Glutamatergic neuron (in vitro differentiated cells): ENCODE measurements at places on chromosomes 7 and 10. TPM values are rescaled to one million over a fixed set of nuclear protein-coding genes. Genes with fewer than 3 reads are reported as not detected.
A peak's percentile ranks its signal among the peaks of the same experiment; 100 is the strongest.

DNA sequence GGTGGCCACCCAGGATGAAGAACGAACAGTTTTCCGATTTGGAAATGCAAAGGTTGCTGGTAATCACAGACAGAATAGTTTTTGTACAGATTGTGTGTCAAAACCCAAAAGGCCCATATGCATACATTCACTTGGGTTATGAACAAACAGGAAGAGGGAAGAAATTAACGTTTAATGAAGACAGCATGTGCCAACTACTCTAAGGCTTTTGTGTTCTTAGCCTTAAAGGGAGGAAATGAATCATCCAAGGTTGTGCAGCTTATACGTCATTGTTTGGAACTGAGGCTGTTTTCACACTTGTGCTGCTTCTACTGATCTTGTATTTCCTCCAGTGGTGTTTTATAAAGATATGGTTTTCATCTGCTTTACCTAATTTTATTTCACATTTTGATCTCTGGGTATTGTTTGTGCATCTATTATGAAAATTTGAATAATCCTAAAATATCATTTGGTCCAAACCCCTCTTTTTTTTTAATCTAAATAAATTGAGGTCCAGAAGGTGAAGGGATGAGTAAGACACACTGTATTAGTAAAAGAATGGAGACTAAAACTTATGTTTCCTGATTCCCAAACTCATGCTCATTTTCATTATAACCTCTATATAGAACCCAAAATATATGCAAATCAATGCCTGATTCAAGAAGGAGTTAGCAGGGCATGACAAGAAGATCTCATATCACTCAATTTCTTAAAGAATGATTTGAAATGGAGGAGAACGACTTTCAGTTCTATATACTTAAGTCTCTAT lies 373.1 kb downstream of the THSD7A start:
- no peak overlapping the region for H3K4me3 ChIP-seq
- DNase-seq, result no peak

GRCh38 chr10:113348694-113349093 lies 204.2 kb upstream of the HABP2 start:
- no peak for DNase-seq
- peaks cover 1% of the 10 kb centered on the region for H3K4me1 ChIP-seq
- H3K27me3 ChIP-seq, result no peaks in the 10 kb centered on the region
- H3K4me3 ChIP-seq, result no peak overlapping the region

Gene IFIT3
- total RNA-seq, result not detected

DNA sequence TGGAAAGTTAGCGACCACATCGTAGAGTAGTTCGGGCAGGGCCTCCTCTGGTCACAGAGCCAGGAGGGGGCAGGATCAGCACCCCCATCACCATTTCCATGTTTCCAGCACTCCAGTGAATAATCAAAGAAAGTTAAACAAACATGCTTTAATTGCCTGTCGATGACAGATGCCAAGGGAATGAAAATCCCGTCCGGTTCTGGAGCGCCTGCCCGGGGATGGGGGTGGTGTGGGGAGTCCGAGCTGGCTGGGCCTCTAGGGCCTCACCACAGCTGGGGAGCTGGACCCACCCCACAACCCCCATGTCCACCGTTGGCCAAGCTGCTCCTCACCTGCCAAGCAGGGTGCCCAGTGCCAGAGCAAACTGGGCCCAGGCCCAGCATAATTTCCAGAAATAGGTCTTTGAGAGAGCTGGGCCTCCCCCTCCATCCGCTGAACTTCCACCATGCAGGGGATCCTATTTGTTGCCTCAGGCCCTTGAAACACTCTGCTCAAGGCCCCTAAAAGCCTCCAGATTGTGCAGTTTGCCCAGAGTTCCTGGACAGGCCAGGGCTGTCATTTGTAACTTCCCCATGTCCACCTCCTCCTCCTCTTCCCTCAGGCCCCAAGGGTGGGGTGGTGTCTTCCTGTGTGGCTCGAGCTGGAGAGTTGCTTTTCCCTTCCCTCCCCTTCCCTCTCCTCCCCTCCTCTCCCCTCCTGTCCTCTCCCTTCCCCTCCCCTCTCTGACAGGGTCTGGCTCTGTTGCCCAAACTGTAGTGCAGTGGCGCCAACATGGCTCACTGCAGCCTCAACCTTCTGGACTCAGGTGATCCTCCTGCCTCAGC lies 101.0 kb downstream of the MYL10 start:
- H3K4me3 ChIP-seq, result no peak overlapping the region
- peaks cover 3% of the 10 kb centered on the region for H3K27me3 ChIP-seq
- no peak overlapping the region for H3K27ac ChIP-seq
- no peak for DNase-seq
- H3K36me3 ChIP-seq, result peaks cover 7% of the 10 kb centered on the region

DNA sequence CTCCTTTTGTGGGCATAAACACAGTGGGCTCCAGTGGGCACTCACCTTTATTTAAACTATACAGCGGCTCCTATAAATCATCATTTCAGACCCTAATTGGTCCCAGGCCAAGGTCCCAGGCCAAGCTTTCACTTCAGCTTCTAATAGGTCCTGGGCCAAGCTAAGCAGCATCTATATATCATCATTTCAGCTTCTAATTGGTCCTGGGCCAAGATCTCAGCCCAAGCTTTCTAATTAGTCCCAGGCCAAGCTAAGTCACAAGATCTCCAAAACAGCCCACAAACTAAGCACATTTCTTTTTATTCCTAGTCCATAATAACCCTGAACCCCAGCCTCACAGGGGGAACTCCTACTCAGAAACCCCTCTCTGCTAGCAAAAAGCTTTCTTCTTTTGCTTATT lies 47.1 kb downstream of the ZNF680 start:
- no peak overlapping the region for H3K27ac ChIP-seq
- no peak for DNase-seq
- peaks cover 39% of the 10 kb centered on the region for H3K36me3 ChIP-seq
- no peaks in the 10 kb centered on the region for H3K4me1 ChIP-seq
- H3K4me3 ChIP-seq, result no peak overlapping the region

DNA sequence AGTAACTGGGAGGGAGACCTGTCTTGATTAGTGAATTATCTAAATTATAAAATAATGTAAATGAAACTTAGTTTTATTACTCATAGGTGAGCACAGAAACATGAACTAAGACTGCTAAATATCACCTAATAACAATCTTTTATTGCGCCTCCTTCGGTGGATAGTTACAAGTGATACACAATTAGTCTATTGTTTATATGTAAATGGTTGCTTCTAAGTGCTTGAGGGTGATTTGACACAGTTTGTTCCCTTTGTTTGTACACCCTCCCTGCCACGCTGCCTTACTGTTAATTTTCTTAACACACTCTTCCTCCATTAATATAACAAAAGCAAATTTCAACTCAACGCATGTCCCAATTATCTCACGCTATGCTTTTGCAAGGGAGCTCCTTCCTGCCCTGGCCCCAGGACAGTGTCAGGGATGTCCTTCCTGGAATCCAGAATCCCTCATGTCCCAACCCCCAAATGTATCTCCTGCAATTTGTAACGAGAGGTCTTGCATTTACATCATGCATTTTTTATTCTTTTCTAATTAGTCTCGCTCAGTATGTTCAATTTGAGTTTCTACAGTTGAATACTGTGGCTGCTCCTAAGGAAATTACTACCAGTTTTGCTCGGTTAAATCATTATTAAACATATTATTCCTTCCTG lies 4.2 kb downstream of the NPSR1 start:
- H3K4me1 ChIP-seq, result no peaks in the 10 kb centered on the region
- H3K4me3 ChIP-seq, result no peak overlapping the region
- H3K36me3 ChIP-seq, result no peaks in the 10 kb centered on the region
- H3K27me3 ChIP-seq, result no peaks in the 10 kb centered on the region

GRCh38 chr7:129865093-129865924 lies 87.5 kb downstream of the UBE2H start:
- H3K36me3 ChIP-seq, result no peaks in the 10 kb centered on the region
- DNase-seq, result no peak
- H3K4me1 ChIP-seq, result peaks cover 18% of the 10 kb centered on the region
- no peaks in the 10 kb centered on the region for H3K27me3 ChIP-seq

- no peak for DNase-seq
- H3K4me1 ChIP-seq, result peaks cover 13% of the 10 kb centered on the region
- no peaks in the 10 kb centered on the region for H3K36me3 ChIP-seq
- no peak overlapping the region for H3K27ac ChIP-seq
- H3K27me3 ChIP-seq, result peaks cover 37% of the 10 kb centered on the region
Observed at GRCh38 chr7:97025983-97026714, 1.5 kb upstream of the DLX5 start.

Gene HOXA10
- total RNA-seq, result not detected

Gene SH2D4B
- total RNA-seq, result 0.12 TPM

DNA sequence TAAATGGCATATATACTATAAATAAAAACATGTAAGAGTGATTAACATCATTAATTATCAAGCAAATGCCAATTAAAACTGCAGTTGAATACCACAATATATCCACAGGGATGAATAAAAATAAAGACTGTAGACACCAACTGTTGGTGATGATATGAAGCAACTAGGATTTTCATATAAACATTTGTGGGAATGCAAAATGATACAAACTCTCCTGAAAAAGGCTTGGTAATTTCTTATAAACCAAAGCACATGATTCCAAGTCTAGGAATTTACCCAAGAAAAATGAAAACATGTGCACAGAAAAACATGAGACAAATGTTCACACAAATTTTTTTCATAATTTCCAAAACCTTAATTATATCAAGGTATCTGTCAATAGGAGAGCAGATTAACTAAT lies 448.1 kb downstream of the ETV1 start:
- no peak for DNase-seq
- H3K27ac ChIP-seq, result no peak overlapping the region
- H3K4me1 ChIP-seq, result peaks cover 10% of the 10 kb centered on the region
- no peak overlapping the region for H3K4me3 ChIP-seq

Gene GCK
- 43.9 TPM for total RNA-seq

GRCh38 chr7:75642810-75643486 lies 95.8 kb downstream of the HIP1 start:
- no peaks in the 10 kb centered on the region for H3K36me3 ChIP-seq
- H3K4me1 ChIP-seq, result peaks cover 9% of the 10 kb centered on the region
- H3K27me3 ChIP-seq, result peaks cover 19% of the 10 kb centered on the region
- peak overlapping the region; percentile 14 for H3K27ac ChIP-seq
- H3K4me3 ChIP-seq, result no peak overlapping the region

DNA sequence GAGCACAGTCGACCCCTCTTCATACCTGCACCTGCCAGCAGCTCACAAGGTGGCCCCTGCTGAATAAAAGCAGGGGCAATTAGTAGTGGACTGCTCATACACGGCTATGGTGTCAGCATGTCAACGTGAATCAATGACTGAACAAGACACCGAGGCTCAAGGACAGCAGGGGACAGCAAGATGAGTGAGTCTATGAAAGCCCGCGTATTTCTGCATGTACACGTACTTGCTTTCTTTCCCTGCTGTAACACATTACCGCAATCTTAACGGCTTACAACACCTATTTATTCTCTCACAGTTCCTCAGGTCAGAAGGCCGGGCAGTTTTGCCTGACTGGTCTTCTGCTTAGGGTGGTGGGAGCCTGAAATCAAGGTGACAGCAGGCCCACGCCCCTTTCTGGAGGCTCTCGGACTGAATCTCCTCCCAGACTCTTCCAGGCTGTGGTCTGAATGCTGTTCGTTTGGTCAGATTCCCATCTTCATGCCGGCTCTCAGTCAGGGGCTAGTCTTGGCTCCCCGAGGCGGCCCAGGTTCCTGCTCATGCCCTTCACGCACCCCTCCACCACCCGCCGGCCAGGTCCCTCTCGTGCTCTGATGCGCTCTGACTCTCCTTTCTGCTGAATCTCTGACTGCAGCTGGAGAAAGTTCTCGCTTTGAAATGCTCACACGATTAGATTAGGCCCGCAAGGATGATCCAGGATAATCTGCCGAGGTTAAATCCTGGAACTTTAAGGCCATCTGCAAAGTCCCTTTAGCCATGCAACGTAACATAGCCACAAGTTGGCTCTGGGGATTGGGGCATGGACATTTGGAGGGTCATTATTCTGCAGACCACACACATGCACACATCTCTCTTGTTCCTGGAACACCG lies 7.8 kb upstream of the PPP2R2D start:
- H3K36me3 ChIP-seq, result no peaks in the 10 kb centered on the region
- no peak for DNase-seq
- H3K27me3 ChIP-seq, result no peaks in the 10 kb centered on the region
- H3K27ac ChIP-seq, result no peak overlapping the region

Gene CCDC146
- total RNA-seq, result 3.7 TPM

- DNase-seq, result no peak
- no peak overlapping the region for H3K4me3 ChIP-seq
- H3K4me1 ChIP-seq, result peaks cover 4% of the 10 kb centered on the region
- H3K27me3 ChIP-seq, result peaks cover 3% of the 10 kb centered on the region
Observed at GRCh38 chr10:8172604-8173003, 118.1 kb downstream of the GATA3 start.

GRCh38 chr7:133750287-133750686 lies 376.9 kb upstream of the LRGUK start:
- DNase-seq, result no peak
- H3K27ac ChIP-seq, result no peak overlapping the region
- H3K4me1 ChIP-seq, result no peaks in the 10 kb centered on the region
- H3K27me3 ChIP-seq, result no peaks in the 10 kb centered on the region
- no peak overlapping the region for H3K4me3 ChIP-seq
- no peaks in the 10 kb centered on the region for H3K36me3 ChIP-seq

DNA sequence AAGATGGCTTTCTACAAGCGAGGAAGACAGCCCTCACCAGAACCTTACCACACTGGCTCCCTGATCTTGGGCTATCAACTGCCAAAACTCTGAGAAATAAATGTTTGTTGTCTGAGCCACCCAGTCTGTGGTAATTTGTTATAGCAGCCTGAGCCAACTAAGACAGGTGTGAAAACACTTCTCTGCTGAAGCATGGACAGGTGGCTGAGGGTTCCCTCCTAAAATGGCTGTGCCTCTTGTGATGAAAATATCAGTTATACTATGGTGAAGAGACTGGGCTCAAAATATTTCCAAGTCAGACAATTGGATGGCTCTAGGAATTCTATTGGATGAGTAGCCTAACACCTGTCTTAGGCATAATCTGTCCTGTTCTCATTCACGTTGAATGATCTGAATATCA lies 78.1 kb downstream of the CDK1 start:
- no peak for DNase-seq
- no peak overlapping the region for H3K27ac ChIP-seq

Gene SSC4D
- total RNA-seq, result 6.1 TPM

DNA sequence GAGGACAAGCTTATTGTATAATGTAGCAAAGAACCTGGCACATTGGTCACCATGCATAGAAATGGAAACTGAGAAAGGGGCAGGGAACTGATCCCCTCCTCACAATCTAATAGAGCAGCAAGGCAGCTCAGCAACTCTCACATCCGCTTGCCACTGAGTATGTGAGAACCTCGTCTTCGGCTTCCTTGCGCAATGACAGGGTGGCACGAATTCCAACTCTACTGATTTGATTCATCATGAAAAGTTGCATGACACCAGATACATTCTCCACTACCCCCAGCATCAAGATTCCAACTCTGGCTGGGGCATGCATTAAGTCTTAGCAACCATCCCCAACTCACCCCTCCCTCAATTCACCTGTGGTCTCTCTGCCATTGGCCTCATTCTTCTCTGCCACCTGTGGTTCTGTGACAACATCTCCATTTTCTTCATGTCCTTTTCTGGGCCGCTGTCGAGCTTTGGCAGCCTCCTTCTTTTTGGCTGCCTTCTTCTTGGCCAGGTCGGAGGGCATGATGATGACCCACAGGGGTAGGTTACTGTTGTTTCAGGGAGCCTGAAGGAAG lies 976 bp downstream of the ABCF2 start:
- H3K27me3 ChIP-seq, result peaks cover 8% of the 10 kb centered on the region
- DNase-seq, result no peak
- no peak overlapping the region for H3K27ac ChIP-seq
- peak overlapping the region; percentile 99 for H3K4me3 ChIP-seq
- H3K36me3 ChIP-seq, result no peaks in the 10 kb centered on the region
